ENCODE measurements at places on chromosomes 7 and 10.

DNA sequence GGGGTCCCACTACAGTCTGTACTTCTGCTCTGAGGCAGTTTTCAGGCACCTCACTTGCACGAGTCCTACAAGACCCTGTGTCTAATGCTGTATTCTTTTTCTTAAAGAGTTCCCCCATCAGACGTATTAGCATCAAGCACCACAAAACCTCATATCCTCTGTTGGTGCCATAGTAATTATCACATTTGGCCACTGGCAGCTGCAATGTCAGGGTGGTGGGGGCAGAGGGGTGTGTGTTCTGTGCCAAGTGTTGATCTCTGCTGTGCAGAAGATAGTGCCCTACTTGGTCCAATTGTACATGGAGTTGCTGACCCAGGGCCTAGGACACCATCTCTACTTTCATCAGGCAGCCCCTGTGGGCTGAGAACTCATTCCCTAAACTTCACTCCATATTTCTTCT, 20.0 kb upstream of the JAZF1 start:
- no peak for DNase-seq

GRCh38 chr10:29057822-29058331, 231.0 kb upstream of the LYZL1 start:
- DNase-seq: no peak

DNA sequence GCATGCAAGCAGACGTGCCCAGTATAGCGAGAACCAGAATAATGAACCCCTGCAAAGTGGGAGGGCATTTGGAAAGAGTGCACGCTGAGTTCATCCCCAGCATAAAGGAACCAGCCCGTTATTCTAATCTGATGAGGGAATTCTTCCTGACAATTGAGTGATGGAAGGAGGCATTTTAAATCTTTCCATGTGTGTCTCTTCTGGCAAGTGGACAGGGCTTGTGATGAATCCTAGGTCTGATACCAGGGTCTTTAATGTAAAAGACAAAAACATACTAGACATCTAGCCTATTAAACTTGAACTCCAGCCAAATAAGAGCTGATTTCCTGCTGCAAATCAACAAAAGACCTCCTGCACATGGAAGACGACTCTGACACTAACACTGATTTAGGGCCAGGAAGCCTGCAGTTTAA, 301.2 kb downstream of the DPP6 start:
- DNase-seq: no peak

DNA sequence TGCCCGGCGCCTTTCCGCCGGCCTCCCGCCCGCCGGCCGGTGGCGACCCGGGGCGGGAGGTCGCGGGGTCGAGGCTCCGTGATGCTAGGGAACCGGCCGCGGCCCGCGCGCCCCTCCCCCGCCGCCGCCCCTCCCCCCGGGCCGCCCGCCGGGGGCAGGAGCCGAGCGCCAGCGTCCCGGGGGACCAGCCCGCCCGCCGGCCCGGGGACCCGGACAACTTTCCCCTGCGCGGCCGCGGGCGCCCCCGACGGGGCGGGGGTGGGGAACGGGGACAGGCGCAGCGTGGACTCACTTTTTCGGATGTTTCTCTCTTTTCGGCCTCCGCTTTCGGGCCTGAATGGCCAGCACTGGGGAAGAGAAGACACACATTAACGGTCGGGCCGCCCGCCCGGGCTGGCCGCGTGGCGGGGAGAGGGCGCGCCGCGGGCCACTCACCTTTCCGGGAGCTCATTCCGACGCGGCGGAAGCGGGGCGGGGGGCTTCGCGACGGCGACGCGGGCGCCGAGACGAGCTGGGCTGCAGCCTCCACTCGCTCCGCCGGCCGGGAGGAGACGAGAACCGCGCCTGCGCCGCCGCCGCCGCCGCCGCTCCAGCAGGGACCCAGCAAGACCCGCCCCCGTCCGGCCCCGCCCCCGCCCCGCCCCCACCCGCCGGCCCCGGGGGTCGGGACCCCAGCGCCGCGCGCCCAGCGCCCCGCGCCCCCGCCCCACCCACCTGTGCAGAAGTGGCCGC, at the start of gene SRPK2:
Gene SRPK2 (minus strand): TSS at position 566 of the 732 bp plus-strand sequence.
- DNase-seq: peak; percentile 19

- peak; percentile 39 for DNase-seq
Observed at GRCh38 chr7:33062023-33062781, at the start of gene NT5C3A. NT5C3A (minus strand) TSS chr7:33062776; CDS start chr7:33062705, 71 bp downstream.

DNA sequence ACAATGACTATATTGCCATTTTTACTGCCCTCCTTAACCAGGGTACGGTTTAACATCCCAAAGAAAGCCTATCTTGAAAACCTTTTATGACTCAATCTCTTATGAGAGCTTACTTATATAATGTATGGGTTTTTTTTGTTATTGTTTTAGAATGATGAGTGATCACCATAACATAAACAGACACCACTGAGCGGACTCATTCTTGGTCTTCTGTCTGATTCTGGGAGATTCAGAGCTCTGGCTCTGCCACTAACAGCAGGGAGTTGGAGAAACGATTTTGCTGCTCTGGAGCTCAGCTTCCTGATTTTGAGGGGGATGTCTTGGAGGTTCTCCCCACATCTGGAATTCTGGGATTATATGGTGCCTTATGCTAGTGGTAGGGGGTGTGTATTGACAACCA, 244.1 kb downstream of the FRMD4A start:
- no peak for DNase-seq

DNA sequence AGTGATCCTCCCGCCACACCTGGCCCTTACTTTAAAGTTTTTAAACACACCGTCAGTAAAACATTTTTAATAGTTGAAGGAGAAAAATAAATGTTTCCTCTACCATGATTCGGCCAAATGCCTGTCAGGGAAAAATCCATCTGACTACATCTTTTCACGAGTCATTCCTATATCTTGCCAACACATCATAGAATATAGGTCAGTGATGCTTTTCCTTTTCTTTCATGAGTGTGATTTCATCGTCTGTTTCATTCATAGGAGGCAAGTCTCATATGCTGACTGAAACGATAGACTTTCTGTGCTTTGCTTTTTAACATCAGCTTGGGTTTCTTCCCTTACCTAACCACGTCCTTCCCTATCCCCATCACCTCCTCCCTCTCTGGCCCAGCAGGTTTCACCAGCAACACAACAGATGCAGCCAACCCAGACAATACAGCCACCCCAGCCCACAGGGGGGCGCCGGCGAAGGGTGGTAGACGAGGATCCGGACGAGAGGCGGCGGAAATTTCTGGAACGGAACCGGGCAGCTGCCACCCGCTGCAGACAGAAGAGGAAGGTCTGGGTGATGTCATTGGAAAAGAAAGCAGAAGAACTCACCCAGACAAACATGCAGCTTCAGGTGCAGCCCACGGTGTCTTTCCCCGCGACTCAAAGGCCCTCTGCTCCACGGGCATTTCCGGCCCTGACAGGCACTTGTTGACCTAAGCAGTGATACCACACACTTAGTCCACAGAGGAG, 149.2 kb downstream of the TRIL start:
- DNase-seq: no peak

- DNase-seq: no peak
Observed at GRCh38 chr7:74501298-74501697, 47.6 kb downstream of the GTF2IRD1 start.

- DNase-seq: no peak
Observed at GRCh38 chr7:13742126-13742525, 247.3 kb downstream of the ETV1 start.

- peak; percentile 92 for DNase-seq
Observed at GRCh38 chr10:93445097-93445960, 36.8 kb downstream of the MYOF start.

DNA sequence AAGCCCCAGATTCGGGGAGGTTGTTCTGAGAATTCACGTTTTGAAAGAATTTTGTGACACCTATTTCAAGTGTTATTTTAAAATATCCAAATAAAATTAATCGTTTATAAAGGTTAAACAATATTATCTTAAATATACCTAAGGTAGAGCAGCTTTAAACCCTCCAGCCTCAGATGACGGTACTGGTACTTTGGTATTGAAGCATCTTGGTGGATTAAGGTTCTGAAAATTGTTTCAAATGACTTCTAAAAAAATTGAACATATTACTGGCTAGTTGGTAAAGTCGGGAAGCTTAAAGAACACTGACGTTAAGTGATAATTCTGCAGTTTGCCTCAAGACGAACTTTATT, 392 bp upstream of the HUS1 start:
- no peak for DNase-seq

- peak; percentile 34 for DNase-seq
Observed at GRCh38 chr10:100347568-100348195, 649 bp downstream of the SCD start.

GRCh38 chr10:71062156-71062555, 150.2 kb upstream of the UNC5B start:
- no peak for DNase-seq

DNA sequence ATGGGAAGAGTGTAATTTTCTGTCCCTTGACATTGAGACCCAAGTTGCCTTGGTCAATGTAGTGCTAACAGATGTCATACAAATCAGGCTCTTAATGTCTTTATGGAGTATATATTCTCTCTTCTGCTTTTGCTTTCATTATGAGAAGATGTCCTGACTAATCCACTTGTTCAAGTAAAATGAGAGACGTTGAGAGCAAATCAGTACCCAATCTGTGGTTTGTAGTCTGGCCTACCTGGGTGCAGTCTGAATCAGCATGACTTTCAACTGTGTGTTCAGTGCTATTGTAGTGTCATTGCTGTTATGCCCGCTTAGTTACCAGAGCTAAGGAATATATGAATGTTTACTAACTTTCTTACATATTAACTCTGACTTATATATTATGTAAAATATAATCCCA, 612.4 kb downstream of the ANKRD7 start:
- DNase-seq: no peak

GRCh38 chr10:20767028-20767427, 130.1 kb downstream of the NEBL start:
- no peak for DNase-seq

- no peak for DNase-seq
Observed at GRCh38 chr7:25753837-25754236, 398.2 kb upstream of the NFE2L3 start.

DNA sequence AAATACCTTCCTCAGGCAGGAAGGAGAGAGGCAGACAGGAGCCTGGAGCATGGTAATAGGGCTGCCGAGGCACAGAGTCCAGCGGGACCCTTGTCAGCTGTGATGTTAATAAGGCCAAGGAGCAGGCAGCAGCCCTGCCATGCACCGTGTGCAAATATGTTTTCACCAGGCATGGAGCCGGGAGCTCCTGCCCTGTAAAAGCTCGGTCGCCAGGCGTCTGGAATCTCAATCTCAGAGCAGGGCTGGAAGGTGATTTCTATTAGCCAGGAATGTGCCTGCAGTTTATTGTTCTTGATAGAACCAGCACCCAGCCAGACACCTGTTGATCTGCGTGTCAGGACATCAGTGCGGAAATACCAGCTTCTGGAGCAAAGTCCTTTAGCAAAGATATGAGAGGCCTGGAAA, 469.8 kb downstream of the GLRX3 start:
- no peak for DNase-seq

DNA sequence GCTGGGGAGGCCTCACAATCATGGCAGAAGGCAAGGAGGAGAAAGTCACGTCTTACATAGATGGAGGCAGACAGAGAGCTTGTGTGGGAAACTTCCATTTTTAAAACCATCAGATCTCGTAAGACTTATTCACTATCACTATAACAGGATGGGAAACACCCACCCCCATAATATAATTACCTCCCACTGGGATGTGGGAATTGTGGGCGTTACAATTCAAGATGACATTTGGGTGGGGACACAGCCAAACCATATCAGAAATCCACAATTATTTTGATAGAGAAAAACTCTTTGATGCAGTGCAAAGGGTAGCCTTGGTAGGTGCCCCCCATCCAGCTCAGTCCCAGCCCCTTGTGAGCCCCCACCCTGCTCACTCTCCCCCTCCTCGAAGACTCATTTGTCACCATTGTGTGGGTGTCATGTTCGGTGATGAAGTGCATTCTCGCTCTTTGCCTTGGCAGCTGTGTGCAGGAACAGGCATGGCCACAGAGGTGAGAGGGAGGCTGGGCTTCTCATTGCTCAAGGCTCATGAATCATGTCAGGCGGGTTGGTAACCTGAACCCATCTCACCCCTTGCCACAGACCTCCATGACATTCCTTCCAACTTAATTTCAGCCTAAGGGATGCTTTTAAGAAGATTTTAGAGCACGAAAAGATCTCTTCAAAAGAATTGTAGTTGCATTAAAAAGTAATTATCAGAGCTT, 75.9 kb downstream of the BUB3 start:
- peak; percentile 69 for DNase-seq

Data from NCI-H510A treated with DMSO at 0.1 percent for 48 hours (cell line).